ENCODE measurements at places on chromosomes 12 and 14.

DNA sequence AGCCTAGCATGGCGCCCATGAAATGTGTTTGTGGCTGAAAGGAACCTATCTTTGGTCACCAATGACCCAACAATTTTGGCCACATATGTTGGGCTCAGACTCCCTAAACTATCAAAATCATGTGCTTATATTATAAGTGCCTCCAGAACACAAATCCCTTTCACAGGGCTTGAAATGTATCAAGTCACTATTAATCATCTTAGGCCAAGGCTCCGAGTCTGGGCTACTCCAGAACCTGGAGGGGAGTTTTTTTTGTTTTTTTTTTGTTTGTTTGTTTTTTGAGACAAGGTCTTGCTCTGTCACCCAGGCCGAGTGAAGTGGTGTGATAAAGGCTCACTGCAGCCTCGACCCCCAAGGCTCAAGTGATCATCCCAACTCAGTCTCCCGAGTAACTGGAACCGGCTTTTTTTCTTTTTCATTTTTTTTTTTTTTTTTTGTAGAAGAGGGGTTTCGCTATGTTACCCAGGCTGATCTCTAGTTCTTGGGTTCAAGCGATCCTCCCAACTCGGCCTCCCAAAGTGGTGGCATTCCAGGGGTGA, 989 bp upstream of the DRAM1 start:
- DNase-seq: no peak

GRCh38 chr12:14803011-14803829, at the start of the genes C12orf60 and WBP11:
Gene C12orf60 (plus strand): TSS chr12:14803670. CDS start chr12:14822936, 19,266 bp downstream.
Gene WBP11 (minus strand): TSS chr12:14803478. CDS start chr12:14801383, 2,095 bp downstream.
- peak; percentile 85 for DNase-seq

GRCh38 chr14:88625671-88626070, 62.8 kb downstream of the ZC3H14 start:
- no peak for DNase-seq

DNA sequence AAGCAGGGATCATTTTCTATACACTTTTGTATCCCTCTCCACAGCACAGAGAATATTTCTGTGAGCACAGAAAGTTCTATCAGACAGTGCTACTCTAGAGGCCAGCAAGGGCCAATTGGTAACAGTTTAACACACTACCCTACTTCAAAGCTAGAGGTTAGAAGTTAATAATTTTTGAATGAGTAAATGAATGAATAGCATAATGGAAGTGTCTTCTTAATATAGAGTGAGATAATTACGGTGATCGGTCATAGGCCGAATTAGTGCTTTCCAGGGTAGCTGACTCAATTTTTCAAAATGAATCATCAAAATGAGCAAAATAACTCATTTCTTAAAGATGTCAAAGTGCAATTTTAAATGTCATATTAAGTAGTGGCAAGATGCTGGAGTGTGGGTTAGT, 67.0 kb upstream of the CCDC198 start:
- DNase-seq: no peak

DNA sequence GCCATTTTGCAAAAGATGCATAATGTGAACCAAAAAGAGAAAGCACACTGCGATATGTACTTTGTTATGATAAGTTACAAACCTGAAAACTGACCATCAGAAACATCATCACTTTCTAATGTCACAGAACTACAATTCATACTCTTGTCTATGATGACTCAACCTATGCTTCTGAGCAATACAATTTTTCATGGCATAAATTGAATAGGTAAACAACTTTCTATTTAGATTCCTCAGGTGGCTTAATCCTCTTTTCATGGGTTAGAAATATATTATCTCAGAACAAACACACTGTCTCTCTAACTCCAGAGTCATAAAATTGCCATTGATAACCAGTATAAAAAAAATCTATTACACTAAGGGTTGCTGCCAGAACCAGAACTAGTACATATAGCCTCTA, 1715.0 kb upstream of the FLRT2 start:
- DNase-seq: no peak

GRCh38 chr12:95533985-95534384, 17.3 kb downstream of the USP44 start:
- DNase-seq: no peak

DNA sequence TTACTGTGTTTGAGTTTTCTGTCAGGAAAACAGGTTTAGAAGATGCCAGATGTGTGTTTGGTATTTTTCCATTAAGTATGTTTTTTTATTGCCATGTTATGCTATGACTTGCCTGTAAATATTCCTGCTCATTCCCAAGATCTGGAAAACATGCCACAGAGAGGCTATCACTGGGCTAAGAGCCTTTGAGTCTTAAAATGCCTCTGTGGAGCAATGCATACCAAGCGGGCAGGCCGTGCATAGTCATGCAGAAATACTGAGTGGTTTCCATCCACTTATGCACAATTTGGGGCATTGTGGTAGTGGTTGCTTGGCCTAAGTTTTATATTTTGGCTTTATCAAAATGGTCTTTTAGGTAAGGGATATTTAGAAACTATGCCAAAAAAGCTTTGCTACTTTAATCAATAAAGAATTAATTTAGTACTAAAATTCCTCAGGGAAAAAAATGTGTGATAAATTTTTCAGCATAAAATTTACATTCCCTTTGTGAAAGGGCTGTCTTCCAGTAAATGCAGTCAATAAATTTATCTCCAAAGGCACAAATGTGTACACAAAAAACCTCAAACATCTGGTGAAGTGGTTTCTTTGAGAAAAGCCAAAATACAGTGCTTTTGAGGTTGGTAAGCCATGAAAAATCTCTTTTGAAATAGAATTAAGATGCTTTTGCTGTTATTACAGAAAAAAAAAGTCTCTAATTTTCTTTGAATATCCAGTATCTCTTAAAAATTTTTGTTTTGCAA, 341.3 kb upstream of the FBXO33 start:
- no peak for DNase-seq

GRCh38 chr12:50222275-50222783, 55.2 kb upstream of the CERS5 start:
- DNase-seq: no peak

DNA sequence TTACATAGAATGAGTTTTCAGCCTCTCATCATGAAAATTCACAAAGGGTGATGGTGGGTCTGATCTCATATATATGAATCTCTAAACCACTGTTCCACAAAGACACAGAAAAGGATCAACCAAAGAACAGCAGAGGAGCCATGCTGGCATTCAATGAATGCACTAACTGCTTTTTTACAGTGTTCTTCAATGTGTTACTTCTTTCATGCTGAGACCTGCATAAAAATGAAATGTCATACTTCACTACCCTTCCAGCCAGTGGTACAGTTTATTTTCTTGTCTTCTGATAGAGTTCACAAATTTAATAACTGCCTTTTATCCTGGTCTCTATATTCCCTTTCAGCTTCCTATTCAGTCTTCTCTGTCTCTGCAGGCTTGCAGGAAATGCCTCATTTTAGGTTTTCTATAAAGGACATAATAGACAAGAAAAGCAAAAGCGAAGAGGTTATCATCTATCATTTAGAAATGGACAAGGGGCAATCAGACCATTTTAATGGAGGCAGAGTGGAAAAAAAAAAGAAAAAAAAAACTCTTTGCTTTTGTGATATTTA, 836.7 kb upstream of the FOXG1 start:
- DNase-seq: no peak

GRCh38 chr14:54282849-54283248, 114.0 kb upstream of the CDKN3 start:
- no peak for DNase-seq

DNA sequence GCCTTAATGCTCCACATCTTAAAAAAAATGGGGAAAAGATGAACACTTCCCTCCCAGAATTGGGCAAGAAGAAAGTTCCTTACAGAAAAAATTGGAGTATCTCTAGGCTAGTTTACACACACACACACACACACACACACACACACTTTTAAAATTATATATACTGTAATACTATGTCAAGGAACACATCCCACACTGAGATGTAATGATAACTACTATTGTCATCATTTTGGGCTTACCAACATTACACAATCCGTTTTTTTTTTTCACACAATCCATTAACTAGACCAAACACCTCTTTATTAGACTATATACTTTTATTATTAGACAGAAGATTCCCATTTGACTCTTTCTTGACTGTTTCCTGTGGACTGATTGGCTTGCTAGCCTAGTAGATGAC, 2.5 kb downstream of the LTBR start:
- no peak for DNase-seq

GRCh38 chr12:91663744-91664143, 481.1 kb upstream of the DCN start:
- DNase-seq: no peak

GRCh38 chr12:89796798-89797382, 88.3 kb upstream of the ATP2B1 start:
- DNase-seq: no peak

DNA sequence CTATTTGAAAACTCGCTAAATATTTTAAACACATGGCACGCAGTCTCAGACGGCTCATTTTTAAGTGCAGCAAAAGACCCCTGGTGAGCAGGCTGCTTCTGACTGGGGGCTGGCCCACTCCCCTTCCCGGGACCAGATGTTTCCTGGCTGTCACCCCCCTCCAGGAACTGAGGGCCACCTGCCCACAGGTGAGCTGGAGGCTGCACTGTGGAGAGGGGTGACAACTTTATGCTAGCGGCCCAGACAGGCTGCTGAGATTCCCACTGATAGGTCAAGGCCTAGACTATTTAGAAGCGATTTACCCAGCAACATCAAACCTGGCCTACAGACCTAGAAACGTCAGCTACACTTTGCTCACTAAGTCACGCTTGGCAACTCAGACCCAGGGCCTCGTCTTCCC, 92.1 kb downstream of the BCL11B start:
- DNase-seq: no peak

GRCh38 chr12:45431126-45431525, 215.2 kb downstream of the ANO6 start:
- DNase-seq: no peak

GRCh38 chr12:52913431-52913821, 8.6 kb upstream of the KRT8 start:
- DNase-seq: no peak

- no peak for DNase-seq
These were observed 17.4 kb downstream of the FOXN3 start for GRCh38 chr14:89399594-89400068.

- DNase-seq: no peak
These were observed 6.6 kb upstream of the CALCOCO1 start for GRCh38 chr12:53733807-53734200.

DNA sequence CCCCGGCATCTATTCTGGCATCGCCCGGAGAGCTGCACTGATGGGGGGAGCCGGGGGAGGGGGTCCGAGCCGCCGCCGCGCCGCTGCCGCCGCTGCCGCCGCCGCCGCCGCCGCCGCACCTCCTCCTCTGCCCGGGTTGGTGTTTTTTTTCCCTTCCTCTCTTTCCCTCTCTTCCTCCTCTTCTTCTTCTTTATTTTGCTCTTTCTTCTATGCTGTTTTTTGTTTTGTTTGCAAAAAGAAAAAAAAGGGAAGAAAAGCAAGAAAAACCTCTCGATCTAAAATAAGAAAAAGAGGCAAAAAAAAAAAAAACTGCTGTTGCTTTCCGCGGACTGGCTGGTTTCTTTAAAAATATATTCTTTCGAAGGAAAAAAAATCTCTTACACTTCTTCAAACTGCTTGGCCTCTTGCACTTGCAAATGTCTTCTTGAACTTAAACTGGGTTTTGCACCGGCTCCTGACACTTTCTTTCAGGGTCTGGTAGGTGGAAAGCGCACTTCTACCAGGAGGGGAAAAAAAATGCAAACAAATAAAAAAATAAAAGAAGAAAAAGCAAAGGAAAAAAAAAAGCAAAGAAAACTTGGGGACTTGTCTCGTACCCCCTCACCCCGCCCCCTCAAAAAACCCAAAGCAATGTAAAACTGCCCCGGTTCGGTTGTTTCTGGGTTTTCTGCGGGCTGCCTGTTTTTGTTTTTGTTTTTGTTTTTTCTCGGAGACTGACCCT, 616 bp downstream of the BCL11B start:
- no peak for DNase-seq

Measured in T-helper 1 cell (primary cell).